ENCODE measurements at places on chromosomes 7 and 10. TPM values are rescaled to one million over a fixed set of nuclear protein-coding genes. Genes with fewer than 3 reads are reported as not detected.

Gene ADAM8
- total RNA-seq: 2.4 TPM

Gene ZCCHC24
- total RNA-seq: 4.4 TPM

Gene EBF3
- total RNA-seq: 0.20 TPM

Gene VPS37D
- 6.6 TPM for total RNA-seq

Gene ACTL6B
- total RNA-seq: not detected

Gene FEZF1
- total RNA-seq: not detected

Gene NME8
- not detected for total RNA-seq

Gene RAB19
- total RNA-seq: not detected

Gene HGF
- total RNA-seq: not detected

Gene PNLIPRP1
- not detected for total RNA-seq

Gene VAX1
- 1.5 TPM for total RNA-seq

Gene LLCFC1
- not detected for total RNA-seq

Gene PON1
- total RNA-seq: 0.64 TPM

Gene PON3
- 31.0 TPM for total RNA-seq
